Activated CD4-positive, alpha-beta T cell treated with anti-CD3 and anti-CD28 coated beads, Interleukin-10, Interleukin-2, amounts not matched to agents 100 ng/mL and 50 ng/mL, durations not matched to agents 16 hours and 8 hours (primary cell): ENCODE measurements at places on chromosomes 5 and 9.

DNA sequence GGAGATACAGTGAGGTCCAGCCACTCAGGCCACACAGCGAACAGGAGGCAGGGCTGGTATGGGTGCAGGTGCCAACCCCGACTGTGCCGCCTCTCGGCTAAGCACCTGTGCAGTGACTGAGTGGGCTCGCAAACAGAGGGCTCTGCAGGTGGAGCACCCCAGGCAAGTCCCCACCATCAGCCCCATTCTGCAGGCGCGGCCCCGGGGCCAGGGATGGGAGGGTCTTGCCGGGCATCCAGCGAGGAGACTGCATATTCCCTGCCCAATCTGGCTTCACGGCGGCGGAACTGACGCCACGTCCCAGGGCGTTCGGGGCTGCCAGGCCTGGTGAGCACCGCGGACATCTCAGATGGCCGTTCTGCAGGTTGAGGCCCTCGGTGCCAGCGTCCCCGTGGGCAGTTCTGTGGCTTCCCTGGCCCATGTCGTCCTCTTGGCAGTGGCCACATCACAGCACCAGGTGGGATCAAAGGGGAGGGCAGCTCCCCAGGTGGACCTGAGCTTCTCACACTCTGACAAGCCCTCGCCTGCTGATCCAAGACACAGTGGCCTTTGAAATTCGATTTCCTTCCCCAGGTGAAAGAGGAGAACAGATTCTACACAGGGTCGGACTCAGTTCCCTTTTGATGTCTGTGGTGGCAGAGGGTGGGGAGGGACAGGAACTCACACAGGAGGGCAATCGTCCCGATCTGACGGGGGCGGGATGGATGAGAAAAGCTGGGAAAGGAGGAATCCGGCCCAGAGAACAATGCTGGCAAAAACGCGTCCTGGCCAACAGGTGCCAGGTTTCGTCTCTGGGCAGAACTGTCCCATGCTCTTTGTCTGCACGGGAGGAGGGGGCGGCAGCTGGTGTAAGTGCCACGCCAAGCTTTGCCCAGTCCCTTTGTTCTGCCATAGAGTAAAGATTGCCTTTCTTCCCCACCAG, 18.8 kb downstream of the DBH start:
- DNase-seq = no peak

DNA sequence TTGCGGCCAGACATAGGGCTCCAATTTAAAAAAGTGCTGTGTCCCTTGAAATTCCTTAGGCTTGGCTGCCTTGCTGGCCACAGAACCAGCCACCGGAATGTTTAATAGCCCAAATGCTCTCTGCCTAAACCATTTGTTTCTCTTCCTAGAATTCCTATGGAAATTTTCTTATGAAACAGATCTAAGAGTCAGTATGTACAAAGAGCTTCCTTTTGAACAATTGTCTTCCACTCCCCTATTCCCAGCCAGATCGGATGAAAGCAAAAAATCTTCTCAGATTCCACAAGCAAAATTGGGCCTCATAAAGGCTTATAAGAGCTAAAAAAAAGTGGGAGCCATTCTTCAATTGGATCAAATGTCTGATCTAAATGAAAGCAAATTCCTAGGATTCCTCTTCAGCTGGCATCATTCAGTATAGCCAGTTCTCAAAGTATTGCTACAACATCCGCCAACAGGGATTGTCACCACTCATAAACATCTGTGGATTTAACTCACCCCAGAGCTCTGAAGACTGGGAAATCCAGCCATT, 104.3 kb downstream of the CEMIP2 start:
- DNase-seq = no peak

GRCh38 chr9:130337318-130337717, 71.8 kb downstream of the HMCN2 start:
- no peak for DNase-seq

- DNase-seq = no peak
These were observed 30.3 kb downstream of the LPCAT1 start for GRCh38 chr5:1493413-1493812.

- DNase-seq = no peak
These were observed 42.7 kb upstream of the FUBP3 start for GRCh38 chr9:130536701-130537107.

DNA sequence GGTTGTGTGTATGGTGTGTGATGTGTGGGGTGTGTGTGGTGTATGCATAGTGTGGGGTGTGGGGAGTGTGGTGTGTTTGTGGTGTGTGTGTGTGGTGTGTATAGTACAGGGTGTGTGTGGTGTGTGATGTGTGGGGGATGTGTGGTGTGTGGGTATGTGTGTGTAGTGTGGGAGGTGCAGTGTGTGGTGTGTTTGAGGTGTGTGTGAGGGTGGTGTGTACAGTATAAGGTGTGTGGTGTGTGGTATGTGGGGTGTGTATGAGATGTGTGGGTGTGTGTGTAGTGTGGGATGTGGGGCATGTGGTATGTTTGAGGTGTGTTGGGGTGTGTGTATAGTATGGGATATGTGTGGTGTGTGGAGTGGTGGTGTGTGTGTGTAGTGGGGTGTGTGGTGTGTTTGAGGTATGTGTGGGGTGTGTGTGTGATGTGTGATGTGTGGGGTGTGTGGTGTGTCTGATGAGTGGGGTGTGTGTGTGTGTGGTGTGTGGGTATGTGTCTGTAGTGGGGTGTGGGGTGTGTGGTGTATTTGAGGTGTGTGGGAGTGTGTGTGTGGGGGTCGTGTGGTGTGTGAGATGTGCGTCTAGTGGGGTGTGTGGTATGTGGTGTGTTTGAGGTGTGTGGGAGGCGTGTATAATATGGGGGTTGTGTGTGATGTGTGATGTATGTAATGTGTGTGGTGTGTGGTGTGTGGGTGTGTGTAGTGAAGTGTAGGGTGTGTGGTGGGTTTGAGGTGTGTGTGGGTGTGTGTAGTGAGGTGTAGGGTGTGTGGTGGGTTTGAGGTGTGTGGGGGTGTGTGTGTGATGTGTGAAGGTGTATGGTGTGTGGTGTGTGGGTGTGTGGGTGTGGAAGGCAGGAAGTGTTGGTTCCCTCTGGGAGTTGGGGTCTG, 8.6 kb downstream of the ECSCR start:
- peak; percentile 45 for DNase-seq

DNA sequence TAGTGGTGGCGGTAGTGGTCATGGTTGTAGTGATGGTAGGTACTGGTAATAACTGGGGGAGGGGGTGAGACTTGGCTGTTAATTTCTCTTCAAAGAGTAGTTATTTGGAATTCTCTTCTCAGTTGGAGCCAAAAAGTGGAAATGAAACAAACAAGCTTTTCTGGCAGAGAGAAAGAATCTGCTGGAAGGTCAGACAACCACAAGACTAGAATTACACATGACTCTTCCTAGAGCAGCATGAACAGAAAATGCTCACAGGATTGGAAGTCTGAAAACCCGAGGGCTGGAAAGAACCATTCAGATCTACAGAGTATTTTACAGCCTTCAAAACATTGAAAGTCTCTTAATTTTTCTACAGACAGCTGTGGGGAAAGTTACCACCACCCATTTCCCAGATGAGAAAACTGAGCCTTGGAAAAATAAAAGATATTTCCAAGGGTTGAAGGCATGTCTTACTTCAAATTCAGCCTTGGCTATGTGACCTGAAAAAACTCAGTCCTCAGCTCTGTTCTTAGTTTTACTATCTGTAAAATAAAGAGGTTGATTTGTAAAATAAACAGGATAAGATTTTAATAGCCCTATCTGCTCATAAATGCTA, 42.9 kb upstream of the TRIM32 start:
- no peak for DNase-seq

- DNase-seq = no peak
These were observed 172.0 kb downstream of the DENND1A start for GRCh38 chr9:123757960-123758359.
